Ascending aorta (tissue), 2 donors: ENCODE measurements at places on chromosomes 2 and 18.

GRCh38 chr2:41378420-41378819, 669.4 kb upstream of the PKDCC start:
- H3K4me3 ChIP-seq: no peak overlapping the region
- no peaks in the 10 kb centered on the region for H3K4me1 ChIP-seq
- no peak for DNase-seq
- H3K27ac ChIP-seq: no peak overlapping the region
- no peaks in the 10 kb centered on the region for H3K27me3 ChIP-seq
- H3K36me3 ChIP-seq: no peaks in the 10 kb centered on the region

DNA sequence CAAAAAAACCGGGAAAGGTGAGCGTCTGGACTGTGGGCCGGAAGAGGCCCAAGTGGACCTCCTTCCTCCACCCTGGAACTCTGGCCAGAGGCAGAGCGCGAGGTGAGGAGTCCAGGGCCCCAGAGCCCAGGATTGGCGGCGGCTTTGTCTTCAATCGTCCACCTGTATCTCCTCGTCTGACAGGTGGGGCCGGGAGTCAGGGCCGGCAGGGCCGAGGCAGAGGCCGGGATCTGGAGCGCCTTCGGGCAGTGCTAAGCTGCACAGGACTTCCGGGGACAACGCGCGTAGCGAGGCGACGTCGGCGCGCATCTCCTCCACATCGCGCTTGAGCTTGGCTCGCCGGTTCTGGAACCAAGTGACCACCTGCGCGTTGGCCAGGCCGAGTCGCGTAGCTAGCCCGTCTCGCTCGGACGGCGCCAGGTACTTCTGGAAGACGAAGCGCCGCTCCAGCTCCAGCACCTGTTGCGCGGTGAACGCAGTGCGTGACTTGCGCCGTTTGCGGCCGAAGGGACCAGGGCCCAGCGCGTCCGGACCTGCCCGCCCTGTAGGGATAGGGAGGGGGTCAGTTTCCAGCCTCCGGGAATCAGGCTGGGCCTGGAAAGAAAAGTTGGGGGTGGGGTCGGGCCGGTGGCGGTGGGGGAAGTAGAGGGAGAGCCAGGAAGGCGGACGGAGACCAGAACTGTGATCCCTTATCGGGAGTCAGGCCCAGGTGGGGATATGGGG, 1.5 kb downstream of the LBX2 start:
- peaks cover 5% of the 10 kb centered on the region for H3K27me3 ChIP-seq
- peaks cover 6% of the 10 kb centered on the region for H3K36me3 ChIP-seq
- H3K27ac ChIP-seq: no peak overlapping the region
- H3K4me1 ChIP-seq: peaks cover 8% of the 10 kb centered on the region
- no peak for DNase-seq
- H3K4me3 ChIP-seq: peak overlapping the region; percentile 51

DNA sequence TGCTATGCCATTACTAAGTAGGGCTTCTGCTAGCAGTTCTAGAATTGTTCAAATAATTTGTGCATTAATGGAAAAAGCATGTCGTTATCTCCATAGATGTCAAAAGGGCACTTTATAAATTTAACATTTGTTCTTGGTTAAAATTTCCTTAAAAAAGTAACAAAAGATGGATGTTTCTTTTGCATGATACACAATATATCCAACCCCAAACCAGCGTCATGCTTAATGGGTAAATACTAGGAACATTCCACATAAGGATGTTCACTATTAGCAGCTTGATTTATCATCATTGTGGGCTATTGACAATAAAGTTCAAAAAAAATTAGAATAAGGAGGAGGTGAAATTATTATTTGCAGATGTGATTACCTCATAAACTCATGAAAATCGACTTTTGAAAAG, 79.7 kb downstream of the GREB1L start:
- no peak overlapping the region for H3K27ac ChIP-seq
- H3K4me1 ChIP-seq: no peaks in the 10 kb centered on the region
- no peaks in the 10 kb centered on the region for H3K36me3 ChIP-seq
- DNase-seq: no peak
- no peaks in the 10 kb centered on the region for H3K27me3 ChIP-seq

DNA sequence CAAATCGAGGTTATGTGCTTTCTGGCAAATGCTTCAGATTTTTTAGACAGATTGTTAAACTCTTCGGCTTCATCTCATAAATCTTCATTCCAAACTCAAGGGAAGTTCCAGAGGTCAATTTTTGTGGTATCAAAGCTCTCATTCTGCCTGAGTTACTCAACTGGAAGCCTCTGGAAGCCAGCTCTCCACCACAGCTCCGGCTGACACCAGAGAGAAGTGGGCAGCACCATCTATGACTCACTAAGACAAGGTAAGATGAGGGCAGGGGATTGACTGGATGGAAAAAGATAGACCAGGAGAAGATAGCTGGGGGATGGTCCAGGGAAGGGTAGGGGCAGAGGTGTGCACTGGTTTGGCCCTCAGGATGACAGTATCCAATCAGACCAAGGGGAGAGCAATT, 137.3 kb upstream of the HNRNPA3 start:
- no peak overlapping the region for H3K4me3 ChIP-seq
- H3K27ac ChIP-seq: no peak overlapping the region
- no peak for DNase-seq
- H3K36me3 ChIP-seq: no peaks in the 10 kb centered on the region
- no peaks in the 10 kb centered on the region for H3K27me3 ChIP-seq

GRCh38 chr2:22826703-22827102, 558.3 kb upstream of the KLHL29 start:
- H3K27me3 ChIP-seq: no peaks in the 10 kb centered on the region

GRCh38 chr2:221997100-221997499, 301.7 kb downstream of the PAX3 start:
- DNase-seq: no peak
- no peak overlapping the region for H3K27ac ChIP-seq
- no peak overlapping the region for H3K4me3 ChIP-seq
- no peaks in the 10 kb centered on the region for H3K36me3 ChIP-seq

DNA sequence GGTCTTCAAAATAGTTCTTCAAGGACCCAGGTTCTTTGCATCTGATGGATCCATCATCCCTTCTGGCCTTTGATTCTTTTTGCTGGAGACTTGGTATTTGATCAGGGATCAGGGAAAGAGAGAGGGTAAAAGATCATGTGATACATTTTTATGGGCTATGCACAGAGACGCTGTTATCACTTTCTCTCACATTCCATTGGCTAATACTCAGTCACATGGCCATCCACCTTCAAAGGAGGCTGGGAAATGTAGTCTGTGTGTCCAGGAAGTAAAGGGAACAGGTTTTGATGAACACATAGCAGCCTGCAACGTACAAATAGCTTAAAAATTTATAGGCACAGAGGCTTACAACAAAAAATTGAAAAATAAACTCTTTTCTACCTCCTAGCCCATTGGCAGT, 629.6 kb upstream of the FANCL start:
- no peak overlapping the region for H3K27ac ChIP-seq
- H3K27me3 ChIP-seq: no peaks in the 10 kb centered on the region
- DNase-seq: no peak

GRCh38 chr2:233404222-233404621, 49.9 kb downstream of the DGKD start:
- no peak for DNase-seq
- peaks cover 12% of the 10 kb centered on the region for H3K4me1 ChIP-seq
- no peaks in the 10 kb centered on the region for H3K27me3 ChIP-seq
- no peak overlapping the region for H3K4me3 ChIP-seq
- H3K27ac ChIP-seq: no peak overlapping the region

- H3K4me1 ChIP-seq: no peaks in the 10 kb centered on the region
- no peak for DNase-seq
- H3K36me3 ChIP-seq: no peaks in the 10 kb centered on the region
- no peak overlapping the region for H3K4me3 ChIP-seq
- no peaks in the 10 kb centered on the region for H3K27me3 ChIP-seq
Observed at GRCh38 chr2:159586034-159586433, 30.3 kb downstream of the BAZ2B start.

GRCh38 chr2:239361311-239361642, 39.5 kb downstream of the HDAC4 start:
- H3K27me3 ChIP-seq: no peaks in the 10 kb centered on the region
- no peak overlapping the region for H3K4me3 ChIP-seq
- H3K36me3 ChIP-seq: no peaks in the 10 kb centered on the region
- peaks cover under 1% of the 10 kb centered on the region for H3K4me1 ChIP-seq

- DNase-seq: peak; percentile 66
- no peaks in the 10 kb centered on the region for H3K36me3 ChIP-seq
- H3K27ac ChIP-seq: peak overlapping the region; percentile 82
Observed at GRCh38 chr18:59140302-59140885, 710 bp downstream of the SEC11C start.

GRCh38 chr2:71945603-71945959, 202.1 kb downstream of the CYP26B1 start:
- H3K36me3 ChIP-seq: no peaks in the 10 kb centered on the region
- no peak overlapping the region for H3K27ac ChIP-seq
- H3K4me3 ChIP-seq: no peak overlapping the region
- DNase-seq: no peak
- no peaks in the 10 kb centered on the region for H3K4me1 ChIP-seq

GRCh38 chr2:172012677-172013391, 13.1 kb downstream of the METAP1D start:
- no peak overlapping the region for H3K27ac ChIP-seq
- no peak overlapping the region for H3K4me3 ChIP-seq
- no peaks in the 10 kb centered on the region for H3K27me3 ChIP-seq

DNA sequence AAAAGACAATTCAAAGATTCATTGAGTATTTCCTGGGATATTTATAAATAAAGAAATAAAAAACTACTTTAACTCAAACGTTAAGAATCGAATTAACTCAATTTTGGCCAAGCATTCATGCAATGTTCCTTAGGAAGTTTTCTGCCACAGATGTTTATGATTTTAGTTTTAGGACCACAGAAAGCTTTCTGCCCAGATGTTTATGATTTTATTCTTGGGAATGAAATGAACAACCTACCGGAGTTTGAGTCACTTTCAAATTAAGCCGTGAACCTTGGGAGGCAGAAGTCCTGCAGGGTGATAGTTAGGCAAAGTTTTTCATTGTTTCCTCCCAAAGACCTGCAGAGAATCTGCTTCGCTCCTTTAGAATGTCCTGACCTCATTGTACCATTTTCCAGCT, 34.7 kb upstream of the MBP start:
- no peak for DNase-seq
- no peaks in the 10 kb centered on the region for H3K36me3 ChIP-seq
- H3K4me3 ChIP-seq: no peak overlapping the region
- no peaks in the 10 kb centered on the region for H3K4me1 ChIP-seq
- no peak overlapping the region for H3K27ac ChIP-seq

- no peaks in the 10 kb centered on the region for H3K27me3 ChIP-seq
- no peak for DNase-seq
- H3K27ac ChIP-seq: no peak overlapping the region
- H3K36me3 ChIP-seq: no peaks in the 10 kb centered on the region
- no peak overlapping the region for H3K4me3 ChIP-seq
- no peaks in the 10 kb centered on the region for H3K4me1 ChIP-seq
Observed at GRCh38 chr2:160141912-160142311, 58.2 kb downstream of the ITGB6 start.

- no peak overlapping the region for H3K27ac ChIP-seq
- no peak overlapping the region for H3K4me3 ChIP-seq
- no peaks in the 10 kb centered on the region for H3K27me3 ChIP-seq
Observed at GRCh38 chr2:157427003-157427921, 16.6 kb downstream of the CYTIP start.

GRCh38 chr2:112189001-112189556, 50.9 kb downstream of the FBLN7 start:
- no peak overlapping the region for H3K27ac ChIP-seq
- H3K4me1 ChIP-seq: no peaks in the 10 kb centered on the region
- H3K27me3 ChIP-seq: no peaks in the 10 kb centered on the region
- no peak for DNase-seq

DNA sequence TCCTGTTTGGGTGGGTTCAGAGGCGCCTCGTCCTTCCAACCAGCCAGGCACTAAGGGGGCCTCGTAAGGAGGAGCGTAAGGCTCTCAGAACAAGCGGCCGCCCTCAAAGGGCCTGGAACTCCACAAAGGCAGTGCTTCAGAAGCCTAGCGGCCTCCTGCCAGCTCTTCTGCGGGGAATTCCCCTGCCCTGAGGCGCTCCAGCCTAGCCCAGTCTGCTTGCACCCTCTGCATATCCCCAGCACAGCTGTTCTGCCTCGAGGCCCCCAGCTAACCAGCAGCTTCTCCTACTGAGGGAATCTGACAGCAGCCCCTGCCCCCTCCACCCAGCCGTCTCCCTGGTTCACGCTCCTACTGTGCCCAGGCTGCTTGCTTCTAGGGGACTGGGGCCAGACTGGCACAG, 265.9 kb downstream of the TFCP2L1 start:
- peak overlapping the region; percentile 3 for H3K27ac ChIP-seq
- H3K27me3 ChIP-seq: no peaks in the 10 kb centered on the region
- no peak for DNase-seq
- no peak overlapping the region for H3K4me3 ChIP-seq
- H3K4me1 ChIP-seq: no peaks in the 10 kb centered on the region
- no peaks in the 10 kb centered on the region for H3K36me3 ChIP-seq

GRCh38 chr2:70965506-70965905, 12.9 kb upstream of the ANKRD53 start:
- no peaks in the 10 kb centered on the region for H3K27me3 ChIP-seq
- no peaks in the 10 kb centered on the region for H3K4me1 ChIP-seq
- H3K27ac ChIP-seq: no peak overlapping the region
- H3K36me3 ChIP-seq: no peaks in the 10 kb centered on the region
- DNase-seq: peak; percentile 52

- H3K4me1 ChIP-seq: no peaks in the 10 kb centered on the region
- H3K36me3 ChIP-seq: no peaks in the 10 kb centered on the region
- no peak overlapping the region for H3K27ac ChIP-seq
- H3K4me3 ChIP-seq: no peak overlapping the region
Observed at GRCh38 chr2:110940376-110940910, 180.3 kb upstream of the BCL2L11 start.

DNA sequence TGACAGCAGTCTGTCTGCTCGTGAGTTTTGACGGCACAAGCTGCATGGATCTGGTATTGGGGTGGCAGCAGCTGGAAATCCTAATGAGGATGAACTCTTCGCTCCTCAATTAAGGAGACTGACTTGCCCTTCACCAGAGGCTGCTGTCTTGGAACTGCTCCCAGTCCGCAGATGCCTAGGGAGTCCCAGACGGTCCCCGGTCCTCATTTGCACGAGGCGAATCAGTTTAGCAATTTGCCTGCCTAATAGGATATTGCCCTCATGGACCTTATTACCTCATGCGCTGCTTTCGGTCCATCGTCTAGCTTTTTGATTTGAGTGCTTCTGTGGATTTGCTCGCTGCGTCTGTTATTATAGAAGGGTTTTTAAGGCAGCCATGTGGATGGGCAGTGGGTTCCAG, 40.6 kb downstream of the ASAP2 start:
- no peaks in the 10 kb centered on the region for H3K27me3 ChIP-seq
- H3K4me3 ChIP-seq: no peak overlapping the region
- H3K27ac ChIP-seq: no peak overlapping the region
- H3K36me3 ChIP-seq: no peaks in the 10 kb centered on the region
- DNase-seq: no peak
